Endothelial cell of umbilical vein (primary cell): ENCODE measurements at places on chromosomes 3 and 15. TPM values are rescaled to one million over a fixed set of nuclear protein-coding genes. Genes with fewer than 3 reads are reported as not detected.
A peak's percentile ranks its signal among the peaks of the same experiment; 100 is the strongest.

DNA sequence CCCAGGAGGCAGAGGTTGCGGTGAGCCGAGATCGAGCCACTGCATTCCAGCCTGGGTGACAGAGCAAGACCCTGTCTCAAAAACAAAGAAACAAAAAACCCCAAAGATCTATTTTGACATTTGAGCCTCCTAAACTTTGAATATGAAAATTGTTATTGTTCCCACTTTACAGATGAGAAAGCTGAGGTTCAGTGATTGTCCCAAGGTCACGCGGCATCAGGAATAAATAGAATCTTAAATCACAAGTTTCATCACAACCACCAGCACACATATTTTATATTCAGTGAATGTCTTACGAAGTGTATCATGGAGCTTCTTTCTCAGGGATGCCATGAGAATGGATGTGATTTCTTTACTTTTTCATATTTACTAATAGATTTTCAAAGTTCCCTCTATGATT lies 5.3 kb upstream of the LRIG1 start:
- DNase-seq, result no peak

DNA sequence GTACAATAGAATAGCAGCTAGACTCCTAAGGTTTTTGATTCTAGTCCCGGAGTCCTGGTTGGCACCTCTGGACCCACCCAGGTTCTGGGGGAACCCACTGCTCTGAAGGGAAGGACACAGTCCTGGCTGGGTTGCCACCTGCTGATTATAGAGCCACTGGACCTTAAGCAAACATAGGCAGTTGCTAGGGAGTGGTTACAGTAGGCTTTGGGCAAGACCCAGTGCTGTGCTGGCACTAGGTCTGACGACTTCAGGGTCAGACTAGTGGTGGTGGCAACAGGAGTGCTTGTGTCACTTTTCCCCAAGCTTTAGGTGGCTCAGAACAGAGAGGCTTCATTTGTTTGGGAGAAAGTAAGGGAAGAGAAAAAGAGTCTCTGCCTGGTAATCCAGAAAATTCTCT lies 109.8 kb upstream of the C3orf80 start:
- DNase-seq, result no peak

DNA sequence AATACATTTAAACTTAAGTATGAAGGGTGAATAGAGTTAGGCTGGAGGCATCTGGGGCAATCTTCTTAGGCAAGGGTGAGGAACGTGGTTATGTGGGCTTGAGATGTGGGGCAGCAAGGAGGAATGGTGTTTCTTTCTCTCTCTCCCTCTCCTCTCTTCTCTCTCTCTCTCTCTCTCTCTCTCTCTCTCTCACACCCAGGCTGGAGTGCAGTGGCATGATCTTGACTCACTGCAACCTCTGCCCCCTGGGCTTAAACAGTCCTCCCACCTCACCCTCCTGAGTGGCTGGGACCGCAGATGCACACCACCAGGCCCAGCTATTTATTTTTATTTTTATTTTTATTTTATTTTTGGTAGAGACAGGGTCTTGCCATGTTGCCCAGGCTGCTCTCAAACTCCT lies 4.0 kb upstream of the MGA start:
- DNase-seq, result no peak

GRCh38 chr15:100926971-100927756 lies 8.0 kb downstream of the LRRK1 start:
- DNase-seq, result no peak

The ILDR1 gene
- not detected in 2 replicates for polyA plus RNA-seq

DNA sequence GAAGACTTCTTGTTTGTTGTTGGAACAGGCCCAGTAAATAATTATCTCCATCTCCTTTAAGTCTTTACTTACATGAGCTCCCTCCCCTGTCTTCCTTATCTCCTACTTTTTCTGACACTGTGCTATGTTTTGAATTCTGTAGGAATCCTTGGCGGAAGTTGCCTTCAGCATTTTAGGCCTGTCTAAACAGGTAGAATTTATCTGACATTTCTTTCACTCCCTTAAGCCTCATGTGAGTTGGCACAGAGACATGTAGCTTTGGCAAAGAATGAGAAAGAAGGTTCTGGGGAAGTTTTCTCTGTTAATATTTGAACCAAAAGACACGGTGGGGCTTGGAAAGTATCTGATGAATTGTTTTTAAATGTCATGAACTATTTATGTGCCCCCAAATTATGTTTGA lies 8.1 kb downstream of the MCTP2 start:
- no peak for DNase-seq

The USF3 gene
- 6.5 and 7.0 TPM in 2 replicates for polyA plus RNA-seq

DNA sequence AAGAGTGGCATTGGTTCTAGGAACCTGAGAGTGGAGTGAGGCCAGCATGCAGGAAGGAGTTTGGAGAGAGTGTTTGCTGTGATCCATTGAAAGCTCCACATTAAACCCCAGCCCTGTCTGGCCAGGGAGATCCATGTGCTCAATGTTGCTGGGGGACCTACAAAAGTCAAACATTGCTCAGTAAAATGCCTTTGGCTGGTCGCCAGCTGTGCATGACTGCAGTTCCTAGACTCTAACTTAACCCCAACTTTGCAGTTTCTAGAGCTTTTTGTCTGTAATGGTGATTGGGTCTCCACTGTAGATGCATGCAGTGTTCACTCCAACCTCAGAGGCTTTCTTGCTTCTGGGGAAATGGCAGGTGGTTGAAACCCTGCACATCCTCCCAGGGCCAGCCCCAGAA lies 99.7 kb upstream of the ABHD17C start:
- no peak for DNase-seq

DNA sequence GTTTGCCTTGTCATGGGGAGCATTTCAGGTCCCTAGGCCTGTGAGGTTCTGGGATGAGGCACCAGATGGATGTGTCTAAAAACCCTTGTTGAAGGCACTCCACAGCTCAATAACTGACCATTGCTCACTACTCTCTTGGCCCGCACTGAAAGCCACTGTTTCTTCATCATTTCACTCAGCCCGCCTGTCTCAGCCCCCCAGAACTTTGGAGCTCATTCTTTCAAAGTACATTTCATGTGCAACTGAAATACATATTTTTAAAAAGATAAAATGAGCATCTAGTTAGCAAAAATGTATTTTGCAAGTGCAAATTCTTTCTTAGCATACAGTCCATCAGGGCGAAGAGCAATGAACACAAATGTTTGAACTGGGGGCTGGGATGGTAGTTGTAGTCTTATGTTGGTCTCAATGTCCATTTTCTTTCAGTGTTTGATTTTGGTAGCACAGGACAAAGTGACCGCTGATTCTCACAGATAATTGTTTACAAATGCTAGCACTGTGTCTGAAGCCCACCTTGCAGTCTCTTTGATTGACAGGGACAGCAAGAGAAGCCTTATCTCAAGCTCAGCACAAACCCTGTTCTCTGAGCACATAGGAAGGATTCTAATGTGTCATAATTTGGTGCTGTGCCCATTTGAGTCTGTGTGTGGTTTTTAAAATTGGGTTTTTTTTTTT lies 19.6 kb downstream of the HEMK1 start:
- no peak for DNase-seq

The FETUB gene
- polyA plus RNA-seq, result not detected in 2 replicates

The CLDN18 gene
- not detected in 2 replicates for polyA plus RNA-seq

The KLHL6 gene
- 5.1 and 5.7 TPM in 2 replicates for polyA plus RNA-seq

The SLC2A2 gene
- not detected in 2 replicates for polyA plus RNA-seq

The GHSR gene
- polyA plus RNA-seq, result not detected in 2 replicates

The GOLGA8J gene
- polyA plus RNA-seq, result not detected in 2 replicates

DNA sequence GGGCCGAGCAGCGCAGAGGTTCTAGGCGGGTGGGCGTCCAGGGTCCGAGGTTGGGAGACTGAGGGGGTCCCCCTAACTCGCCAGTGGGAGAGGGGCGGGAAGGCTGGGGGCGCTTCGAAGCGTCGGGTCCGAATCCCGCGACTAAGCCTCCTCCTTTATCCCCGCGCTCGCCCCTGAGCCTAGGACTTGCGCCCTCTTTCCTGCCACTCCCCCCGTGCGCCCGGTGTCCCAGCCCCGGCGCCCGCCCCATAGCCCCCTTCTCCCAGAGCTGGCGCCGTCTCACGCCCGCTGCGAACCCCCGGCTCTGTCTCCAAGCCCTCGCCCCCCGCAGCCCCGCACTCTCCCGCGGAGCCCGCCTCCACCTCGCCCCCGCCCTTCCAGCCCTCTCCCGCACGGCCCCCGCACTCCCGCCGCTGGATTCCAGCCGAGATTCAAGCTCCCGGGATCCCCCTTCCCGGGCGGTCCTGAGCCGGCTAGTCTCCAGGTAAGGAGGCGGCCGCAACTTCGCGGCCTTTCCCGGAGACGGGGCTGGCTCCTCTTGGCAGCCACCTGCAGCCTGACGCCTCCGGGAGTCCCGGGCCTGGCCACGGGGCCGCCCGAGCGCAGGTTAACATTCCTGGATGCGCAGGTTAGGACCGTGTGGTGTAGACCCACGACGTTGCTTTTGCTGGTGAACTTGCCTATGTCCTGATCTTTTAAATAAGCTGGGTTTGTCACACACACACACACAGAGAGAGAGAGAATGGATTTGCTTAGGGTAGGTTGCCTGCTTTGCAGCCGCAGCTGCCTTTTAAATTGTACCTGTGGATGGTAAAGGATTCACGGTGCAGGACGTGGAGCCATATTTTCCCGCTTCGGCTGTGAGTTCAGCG lies 563 bp downstream of the PXYLP1 start:
- peak; percentile 16 for DNase-seq

DNA sequence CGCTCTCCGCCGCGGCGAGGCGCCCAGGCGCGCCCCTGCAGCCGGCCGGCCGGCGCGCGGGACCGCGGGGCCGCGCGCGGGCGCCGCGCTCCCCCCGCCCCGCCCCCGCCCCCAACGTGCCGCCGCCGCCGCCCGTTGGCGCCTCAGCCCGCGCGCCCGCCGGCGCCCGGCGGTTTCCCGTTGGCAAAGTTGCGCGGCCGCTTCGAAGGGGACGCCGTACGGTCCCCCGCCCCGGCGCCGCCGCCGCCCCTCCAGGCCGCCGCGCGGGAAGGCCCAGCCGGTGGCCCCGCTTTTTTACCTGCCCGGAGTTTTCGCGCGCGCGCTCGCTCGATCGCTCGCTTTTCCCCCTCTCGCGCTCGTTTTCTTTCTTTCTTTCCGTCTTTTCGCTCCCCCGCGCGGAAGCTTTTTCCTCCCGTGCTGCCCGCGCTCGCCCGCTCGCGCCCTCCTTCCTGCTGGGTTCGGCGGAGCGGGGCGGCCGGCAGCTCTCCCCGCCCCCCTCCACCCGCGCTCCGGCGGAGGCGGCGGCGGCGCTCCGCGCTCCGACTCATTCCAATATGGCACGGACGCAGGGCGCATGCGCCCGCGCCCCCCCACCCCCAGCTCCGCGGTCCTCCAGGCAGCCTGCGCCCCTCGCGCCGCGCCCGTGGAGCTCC lies at the start of gene SFMBT1:
Gene SFMBT1, minus strand, starts transcription at position 556 of the 653 bp plus-strand sequence. CDS start 76,945 bp downstream, outside the sequence.
- DNase-seq, result peak; percentile 37

- no peak for DNase-seq
Observed at GRCh38 chr15:99416191-99417188, 149.3 kb upstream of the MEF2A start.

- DNase-seq, result peak; percentile 72
Observed at GRCh38 chr15:39511000-39511915, 69.6 kb upstream of the THBS1 start.

GRCh38 chr3:25945366-25945765 lies 155.5 kb downstream of the OXSM start:
- DNase-seq, result no peak

The STAC gene
- polyA plus RNA-seq, result 0.03 and 0.11 TPM in 2 replicates

The TRPM1 gene
- 0.19 and 0.54 TPM in 2 replicates for polyA plus RNA-seq

DNA sequence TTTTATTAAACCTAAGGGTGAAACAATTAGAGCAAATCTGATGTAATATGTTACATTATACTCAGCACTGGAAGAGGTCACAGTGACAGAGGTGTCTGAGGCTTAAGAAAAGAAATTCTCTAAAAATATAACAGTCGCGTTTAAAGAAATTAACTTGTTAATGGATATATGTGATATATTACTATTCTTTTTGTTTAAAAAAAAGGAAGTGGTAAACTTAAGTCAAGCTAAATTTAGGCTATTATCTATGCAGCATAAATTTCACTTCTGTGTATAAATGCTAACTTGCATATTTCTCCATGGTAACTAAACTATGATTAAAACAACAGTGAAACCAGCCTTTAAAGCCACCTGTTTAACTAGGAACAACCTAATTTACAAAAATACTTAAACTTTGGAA lies 191.3 kb downstream of the FOXP1 start:
- no peak for DNase-seq

DNA sequence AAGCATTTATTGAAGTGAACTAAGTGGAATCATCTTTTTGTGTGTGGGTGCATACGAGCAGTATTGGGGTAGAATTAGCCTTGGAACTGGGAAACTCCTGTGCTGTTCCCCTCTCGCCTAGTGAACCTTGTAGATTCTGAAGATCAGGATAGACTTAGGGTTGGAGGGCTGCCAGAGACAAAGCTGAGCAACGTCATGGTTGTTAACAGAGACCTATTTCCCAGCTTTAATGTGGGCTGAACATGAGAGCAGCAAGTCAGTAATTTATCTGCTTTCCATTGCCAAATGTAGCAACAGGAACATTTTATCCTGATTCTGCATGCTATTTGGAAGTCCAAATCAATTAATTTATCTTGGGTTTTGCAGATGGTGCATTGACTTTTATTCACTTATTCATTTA lies 246.6 kb downstream of the IL20RB start:
- DNase-seq, result no peak

The UROC1 gene
- not detected in 2 replicates for polyA plus RNA-seq

DNA sequence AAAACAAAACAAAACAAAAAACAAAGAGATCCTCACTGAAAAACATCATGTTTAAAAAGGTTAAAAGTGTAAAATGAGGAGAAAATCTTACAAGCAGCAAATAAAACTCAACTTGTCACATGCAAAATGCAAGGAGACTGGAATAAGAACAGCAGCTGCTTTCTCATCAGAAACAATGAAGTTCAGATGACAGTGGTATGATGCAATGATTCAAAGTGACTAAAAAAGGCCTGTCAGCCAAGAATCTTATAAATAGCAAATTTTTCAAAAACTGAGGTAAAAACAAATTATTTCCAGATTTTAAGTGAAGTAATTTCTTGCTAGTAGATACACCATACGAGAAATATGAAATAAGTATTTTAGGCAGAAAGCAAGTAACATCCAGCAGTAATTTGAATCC lies 68.6 kb upstream of the EPHA3 start:
- no peak for DNase-seq

GRCh38 chr15:31266712-31267111 lies 59.9 kb upstream of the KLF13 start:
- DNase-seq, result no peak

DNA sequence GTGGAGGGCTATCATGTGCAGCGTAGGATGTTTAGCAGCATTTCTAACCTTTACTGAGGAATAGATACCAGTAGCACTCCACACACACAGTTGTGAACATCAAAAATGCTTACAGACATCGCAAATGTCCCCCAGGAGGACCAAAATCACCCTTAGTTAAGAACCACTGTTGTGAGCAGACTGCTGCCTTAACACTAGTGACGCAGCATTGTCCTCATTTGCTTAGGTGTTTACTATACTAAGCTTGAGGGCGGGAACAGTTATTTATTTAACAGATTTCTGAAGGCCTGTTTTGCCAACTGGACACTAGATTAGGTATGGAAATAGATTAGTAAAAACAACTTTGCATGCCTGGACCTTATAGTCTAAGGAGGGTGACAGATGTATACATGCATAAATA lies 2.3 kb downstream of the PPP2R3A start:
- DNase-seq, result no peak

DNA sequence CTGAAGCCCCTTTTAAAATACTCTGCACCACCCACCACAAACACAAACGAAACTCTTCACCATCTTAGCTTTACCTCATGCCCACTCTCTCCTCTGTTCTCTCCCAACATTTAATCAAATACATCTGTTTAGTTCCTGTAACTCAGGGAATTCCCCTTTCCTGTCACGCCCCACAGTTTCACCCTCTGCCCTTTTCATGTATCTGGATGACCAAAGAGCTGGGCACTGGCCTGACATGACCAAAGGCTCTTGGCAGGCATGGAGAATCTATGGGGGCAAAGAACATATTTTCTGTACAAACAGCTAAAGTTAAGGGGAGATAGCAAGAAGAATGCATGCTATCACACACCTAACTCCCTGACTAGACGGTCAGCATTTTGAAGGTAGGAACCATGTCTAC lies 270.0 kb downstream of the TBL1XR1 start:
- DNase-seq, result no peak
